ENCODE measurements at places on chromosomes 2 and 18. TPM values are rescaled to one million over a fixed set of nuclear protein-coding genes. Genes with fewer than 3 reads are reported as not detected.

The IL1F10 gene
- not detected for total RNA-seq

The RAD51AP2 gene
- 0.10 TPM for total RNA-seq

GRCh38 chr2:112157472-112157871, 19.3 kb downstream of the FBLN7 start:
- DNase-seq: no peak

DNA sequence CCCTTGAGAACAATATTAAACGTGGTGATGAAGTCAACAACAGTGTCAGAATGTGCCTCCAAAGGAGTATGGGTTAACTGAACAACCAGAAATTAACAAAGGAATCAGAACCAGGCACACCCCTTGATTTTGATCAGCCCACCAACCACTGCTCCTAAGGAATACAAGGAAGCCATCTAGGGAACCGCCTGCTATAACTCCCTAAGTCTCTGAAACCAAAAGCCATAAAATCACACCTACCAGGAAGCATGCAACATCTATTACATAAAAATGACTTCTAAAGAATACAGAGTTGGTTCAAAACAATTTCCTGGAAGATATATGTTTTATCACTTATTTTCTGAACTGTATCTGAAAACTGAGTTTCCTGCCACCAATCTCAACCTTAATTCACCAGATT, 360.0 kb downstream of the EPHA4 start:
- DNase-seq: no peak

DNA sequence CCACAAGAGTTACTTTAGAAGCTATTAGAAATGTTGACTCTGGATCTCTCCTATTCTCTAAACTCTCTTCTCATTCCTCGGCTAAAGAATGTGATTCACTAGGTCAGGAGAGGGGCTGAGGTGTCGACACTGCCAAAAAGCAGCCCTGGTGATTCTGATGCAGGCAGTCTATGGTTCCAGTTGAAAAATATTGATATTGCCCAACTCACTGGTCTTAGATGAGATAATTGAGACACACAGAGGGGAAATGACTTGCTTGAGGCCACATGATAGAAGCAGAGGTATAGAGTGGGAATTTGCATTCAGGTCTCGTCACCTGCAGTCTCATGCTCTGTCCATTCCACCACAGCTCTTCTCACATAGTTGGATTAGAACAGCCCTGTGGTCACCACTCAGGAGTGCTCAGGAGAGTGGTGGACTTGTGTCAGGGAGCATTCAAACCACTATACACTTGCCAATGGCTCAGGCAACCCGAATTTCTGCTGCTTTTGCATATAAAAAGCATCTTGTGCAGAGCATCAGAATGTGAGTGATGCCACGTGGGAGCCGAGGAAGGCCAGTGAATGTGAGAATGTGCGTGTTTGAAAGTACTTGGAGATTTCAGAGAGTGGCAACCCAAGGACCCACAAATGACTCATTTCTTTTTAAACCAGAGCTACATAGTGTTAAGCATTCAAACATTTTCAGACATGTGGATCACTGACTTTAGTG, 65.1 kb upstream of the CTLA4 start:
- DNase-seq: no peak

DNA sequence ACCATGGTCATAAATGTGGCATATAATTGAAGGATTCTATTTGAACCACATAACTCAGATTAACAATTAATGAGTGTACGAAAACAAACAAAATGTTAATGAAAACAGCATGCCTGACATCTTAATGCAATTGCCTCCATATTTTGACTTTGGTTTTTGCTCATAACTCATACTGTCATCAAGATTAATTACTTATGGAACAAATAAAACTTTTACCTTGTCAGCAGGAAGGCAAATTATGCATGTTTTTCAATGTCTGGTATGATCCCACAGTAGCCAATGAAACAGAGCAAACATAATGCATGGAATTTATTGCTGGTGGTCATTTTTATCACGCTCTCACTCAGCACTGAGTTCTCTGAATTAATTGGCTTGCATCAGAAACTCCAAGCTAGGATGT, 5.1 kb downstream of the PLEKHM3 start:
- DNase-seq: no peak

- DNase-seq: no peak
Measured at GRCh38 chr18:27780061-27780745, 396.7 kb downstream of the CDH2 start.

DNA sequence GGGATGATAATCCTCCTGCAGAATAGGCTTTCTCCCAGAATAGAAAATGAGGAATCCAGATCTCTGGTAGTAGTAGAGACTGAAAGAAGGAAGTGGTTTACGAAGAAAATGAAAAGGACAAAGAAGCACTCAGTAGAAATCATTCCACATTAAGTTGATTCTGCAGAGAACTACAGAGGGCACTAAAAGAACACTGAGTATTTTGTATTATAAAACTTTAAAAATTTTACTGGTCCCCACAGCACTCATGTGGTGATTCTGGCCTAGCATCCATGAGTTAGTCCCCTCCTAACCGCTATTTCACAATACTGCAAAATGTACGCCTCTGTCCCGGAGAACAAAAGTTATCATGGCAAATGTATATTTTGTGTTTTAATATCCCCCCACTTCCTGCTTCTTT, 42.9 kb upstream of the SLC35F5 start:
- DNase-seq: no peak

Measured in HCT116 (cell line).